ENCODE measurements at places on chromosomes 4 and X.

DNA sequence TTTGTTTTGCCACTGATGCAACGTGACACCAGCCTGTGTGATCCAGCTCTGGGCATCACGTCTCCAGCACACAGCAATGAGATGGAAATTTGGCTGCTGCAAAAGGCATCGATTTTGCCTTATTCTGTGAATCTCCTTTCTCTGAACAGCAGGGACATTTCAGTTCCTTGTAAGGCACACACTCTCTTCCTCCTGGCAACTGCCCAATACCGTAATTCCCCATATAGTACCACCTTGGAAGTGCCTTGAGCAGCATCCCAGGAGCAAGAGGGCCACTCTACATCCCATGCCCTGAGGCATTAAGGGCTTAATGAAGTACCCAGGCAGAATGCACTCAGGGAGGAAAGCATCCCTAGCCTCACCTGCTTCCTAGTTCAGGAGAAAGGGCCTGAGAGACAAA, 10.5 kb upstream of the MAMLD1 start:
- peak; percentile 34 for DNase-seq

DNA sequence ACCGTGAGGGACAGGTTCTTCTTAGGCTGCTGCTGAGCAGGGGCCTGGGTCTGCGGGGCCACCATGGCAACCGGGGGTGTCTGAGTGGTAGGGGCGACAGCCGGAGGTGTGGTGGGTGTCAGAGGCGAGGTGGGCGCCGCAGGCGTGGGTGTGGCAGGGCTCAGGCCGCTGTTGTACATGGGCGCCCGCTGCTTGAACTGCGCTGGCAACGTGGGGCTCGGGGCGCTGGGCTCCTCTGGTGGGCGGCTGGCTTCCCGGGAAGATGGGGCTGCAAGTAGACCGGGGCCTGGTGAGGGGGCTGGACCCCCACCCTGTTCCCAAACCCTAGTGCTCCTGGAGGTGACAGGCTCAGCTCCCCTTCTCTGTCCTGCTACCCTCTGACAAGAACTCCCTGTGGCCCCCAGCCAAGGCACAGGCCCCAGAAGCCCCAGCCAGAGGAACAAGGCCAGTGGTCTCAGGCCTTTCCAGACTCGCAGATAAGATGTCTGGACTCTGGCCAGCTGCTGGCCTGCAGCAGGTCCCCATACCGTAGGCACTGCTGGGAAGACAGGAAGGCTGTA, 24.8 kb downstream of the NELFA start:
- DNase-seq, result no peak

DNA sequence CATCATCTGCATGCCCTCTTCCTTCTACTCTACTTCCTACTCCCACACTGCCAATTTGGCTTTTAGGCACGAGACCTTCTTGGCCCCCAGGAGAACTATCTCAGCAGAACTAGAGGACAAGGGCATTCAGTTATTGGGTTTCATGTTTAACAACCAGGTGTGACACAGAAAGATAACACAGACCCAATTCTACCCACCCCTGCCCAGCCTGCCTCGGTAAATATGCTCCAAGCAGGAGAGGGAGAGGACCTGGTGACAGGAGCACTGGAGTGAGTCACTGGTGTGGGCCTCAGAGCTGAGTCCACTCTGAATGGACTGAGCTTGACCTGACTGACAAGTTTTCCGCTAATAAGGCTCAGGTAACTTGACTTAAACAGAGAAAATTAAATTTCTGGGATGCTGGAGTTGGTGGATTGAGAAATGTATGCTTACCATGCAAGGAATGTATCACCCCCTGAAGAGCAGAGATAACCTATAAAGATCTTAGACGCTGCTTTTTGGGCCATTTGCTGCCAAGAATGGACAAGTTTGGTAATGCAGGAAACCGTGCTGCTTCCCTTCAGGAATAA, 52.5 kb downstream of the CASP3 start:
- DNase-seq, result no peak

GRCh38 chr4:128488055-128488705, 200.6 kb upstream of the PGRMC2 start:
- no peak for DNase-seq

DNA sequence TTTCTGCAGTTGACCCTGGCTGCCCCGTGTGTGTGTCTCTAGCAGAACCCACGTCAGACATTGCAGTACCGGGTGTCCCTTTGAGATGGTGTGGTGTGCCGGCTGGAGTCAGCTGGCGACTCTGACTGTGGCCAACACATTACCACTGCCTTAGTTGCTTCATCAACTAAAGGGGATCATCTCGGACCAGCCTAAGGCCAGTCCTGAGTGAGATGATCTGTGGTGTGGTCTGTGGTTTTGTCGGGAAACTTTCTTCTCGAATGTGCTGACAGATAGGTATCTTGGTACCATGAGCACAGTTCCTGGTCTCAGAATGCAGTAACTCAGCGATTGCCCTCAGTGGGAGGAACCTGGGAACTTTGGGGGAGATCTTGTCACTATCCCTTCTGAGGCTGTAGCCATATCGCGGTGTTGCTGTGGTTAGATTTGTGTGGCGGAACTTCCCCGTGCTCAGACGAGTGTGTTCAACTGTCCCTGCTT, 15.8 kb downstream of the TBC1D14 start:
- no peak for DNase-seq

DNA sequence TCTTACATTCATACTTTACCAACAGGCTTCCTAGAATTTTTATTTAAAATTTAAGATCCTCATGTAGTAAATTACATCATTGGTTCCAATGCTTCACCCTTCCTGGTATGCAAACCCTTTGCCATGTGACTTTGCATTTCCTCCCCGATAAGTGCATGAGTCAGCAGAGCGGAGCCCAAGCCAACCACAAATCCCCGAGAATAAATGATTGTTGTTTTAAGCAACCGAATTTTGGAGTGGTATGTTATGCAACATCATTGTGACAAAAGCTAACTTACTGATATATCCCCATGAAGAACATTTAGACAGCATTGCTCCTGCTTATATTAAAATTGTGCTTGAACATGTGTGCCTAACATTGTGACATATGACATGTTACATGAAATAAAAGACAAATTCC, 199.4 kb upstream of the DDX53 start:
- DNase-seq, result peak; percentile 84

DNA sequence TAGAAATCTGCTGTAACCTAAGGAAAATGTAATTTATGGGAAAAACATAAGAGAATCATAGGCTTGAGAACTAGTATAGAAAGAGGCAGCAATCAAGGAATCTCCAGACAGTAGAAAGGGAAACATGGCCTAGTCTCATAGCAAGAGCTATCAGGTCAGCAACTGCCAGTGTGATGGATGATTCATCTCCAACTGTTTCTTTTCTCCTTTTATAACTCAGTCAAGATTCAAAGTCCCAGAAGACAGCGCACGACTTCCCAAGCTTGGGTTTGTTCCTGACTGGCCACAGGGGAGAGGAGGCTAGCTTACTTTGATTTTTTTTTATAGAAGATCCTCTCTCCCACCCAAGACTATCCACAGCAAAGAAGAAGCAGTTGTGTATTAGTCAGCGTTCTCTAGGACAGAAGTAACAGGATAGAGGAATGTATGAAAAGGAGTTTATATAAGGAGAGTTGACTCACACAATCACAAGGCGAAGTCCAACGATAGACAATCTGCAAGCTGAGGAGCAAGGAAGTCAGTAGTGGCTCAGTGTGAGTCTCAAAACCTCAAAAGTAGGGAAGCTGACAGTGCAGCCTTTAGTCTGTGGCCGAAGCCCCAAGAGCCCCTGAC, 181.5 kb downstream of the GC start:
- peak; percentile 89 for DNase-seq

GRCh38 chrX:130704053-130705038, 198.7 kb downstream of the ENOX2 start:
- DNase-seq, result peak; percentile 33

DNA sequence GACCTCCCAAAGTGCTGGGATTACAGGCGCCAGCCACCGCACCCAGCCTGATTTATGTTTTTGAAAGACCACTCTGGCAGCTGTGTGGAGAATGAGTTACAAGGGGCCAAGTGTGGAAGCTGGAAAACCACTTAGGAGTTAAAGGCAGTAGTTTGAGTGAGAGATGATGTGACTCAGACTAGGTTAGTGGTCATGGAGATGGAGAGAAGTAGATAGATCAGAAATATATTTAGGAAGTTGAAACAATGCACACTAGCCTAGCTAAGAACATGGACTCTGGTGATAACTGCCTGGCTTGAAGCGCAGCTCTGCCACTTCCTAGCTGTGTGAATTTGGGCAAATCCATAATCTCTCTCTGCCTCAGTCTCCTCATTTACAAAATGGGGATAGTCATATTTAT, 11.9 kb upstream of the RBMX start:
- DNase-seq, result no peak

- no peak for DNase-seq
Observed at GRCh38 chrX:109783701-109784079, 50.6 kb upstream of the ACSL4 start.

- no peak for DNase-seq
Observed at GRCh38 chr4:176967586-176967985, 174.9 kb upstream of the VEGFC start.

DNA sequence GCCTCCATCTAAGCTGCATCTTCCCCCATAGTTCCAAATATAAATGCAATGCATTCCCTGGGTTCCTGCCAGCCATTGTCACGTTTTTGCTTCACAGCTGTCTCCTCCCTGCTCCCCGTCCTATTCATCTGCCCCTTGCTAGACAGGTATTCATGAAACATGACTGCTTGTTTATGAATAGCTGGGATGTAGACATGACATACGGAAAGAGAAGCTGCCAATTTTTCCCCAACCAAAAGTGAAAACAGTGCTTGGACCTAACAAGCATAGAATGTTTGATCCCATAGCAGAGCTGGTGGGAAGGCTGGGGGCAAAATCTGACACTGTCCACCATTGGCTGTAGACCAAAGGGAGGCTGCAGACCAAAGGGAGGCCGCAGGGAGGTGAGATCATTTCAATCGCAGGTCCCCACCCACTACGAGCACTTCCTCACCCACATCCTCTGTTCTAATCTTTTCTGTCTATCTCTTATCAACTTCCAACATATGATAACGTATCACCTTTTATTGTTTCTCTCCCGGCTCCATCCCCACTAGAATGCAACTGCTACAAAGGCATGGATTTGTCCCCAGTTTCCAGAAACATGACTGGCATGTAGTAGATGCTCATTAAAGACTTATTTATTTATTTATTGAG, 8.5 kb upstream of the GYG2 start:
- DNase-seq, result no peak

DNA sequence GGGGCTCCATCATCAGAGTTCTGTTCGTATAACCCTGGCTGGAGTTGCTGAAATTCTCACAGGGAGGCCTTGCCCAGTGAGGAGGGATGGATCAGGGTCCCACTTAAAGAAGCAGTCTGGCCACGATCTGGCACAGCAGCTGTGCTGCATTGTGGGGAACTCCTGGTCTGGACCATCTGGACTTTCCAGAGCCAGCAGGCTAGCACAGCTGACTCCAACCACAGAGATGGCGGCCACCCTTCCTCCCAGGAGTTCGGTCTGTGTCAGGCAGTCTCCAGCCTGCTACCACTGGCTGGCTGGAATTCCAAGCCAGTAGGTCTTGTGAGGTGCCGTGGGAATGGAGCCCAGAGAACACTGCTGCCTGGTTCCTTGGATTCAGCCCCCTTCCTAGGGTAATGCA, 62.0 kb downstream of the SLAIN2 start:
- DNase-seq, result no peak

- DNase-seq, result no peak
Observed at GRCh38 chr4:102625232-102625930, 124.2 kb downstream of the NFKB1 start.

All from HT1080 (cell line).